ENCODE measurements at places on chromosomes 16 and 17.

DNA sequence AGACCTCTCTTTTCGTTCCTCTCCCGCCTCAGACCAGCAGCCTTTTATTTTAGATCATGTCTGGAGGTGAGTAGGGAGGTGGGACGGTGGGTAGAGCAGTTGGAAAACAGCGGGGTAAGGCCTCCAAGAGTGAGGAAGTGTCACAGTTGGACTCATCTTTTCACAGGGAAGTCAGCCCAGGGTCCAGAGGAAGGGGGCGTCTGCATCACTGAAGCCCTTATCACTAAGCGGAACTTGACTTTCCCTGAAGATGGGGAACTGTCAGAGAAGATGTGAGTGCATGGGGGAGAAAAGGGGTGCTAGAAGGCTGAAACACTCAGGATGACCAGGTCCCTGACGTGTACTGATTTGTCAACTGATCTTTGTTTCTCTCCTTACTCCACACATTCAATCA, 461 bp downstream of the LRRC46 start:
- DNase-seq = no peak

- DNase-seq = peak; percentile 39
Measured at GRCh38 chr16:1333149-1333812, at the start of gene BAIAP3. Gene BAIAP3, plus strand, starts transcription at chr16:1333645. Its CDS starts 4,905 bp downstream, at chr16:1338550.

- no peak for DNase-seq
Measured at GRCh38 chr17:76500747-76501017, 541 bp downstream of the RHBDF2 start.

DNA sequence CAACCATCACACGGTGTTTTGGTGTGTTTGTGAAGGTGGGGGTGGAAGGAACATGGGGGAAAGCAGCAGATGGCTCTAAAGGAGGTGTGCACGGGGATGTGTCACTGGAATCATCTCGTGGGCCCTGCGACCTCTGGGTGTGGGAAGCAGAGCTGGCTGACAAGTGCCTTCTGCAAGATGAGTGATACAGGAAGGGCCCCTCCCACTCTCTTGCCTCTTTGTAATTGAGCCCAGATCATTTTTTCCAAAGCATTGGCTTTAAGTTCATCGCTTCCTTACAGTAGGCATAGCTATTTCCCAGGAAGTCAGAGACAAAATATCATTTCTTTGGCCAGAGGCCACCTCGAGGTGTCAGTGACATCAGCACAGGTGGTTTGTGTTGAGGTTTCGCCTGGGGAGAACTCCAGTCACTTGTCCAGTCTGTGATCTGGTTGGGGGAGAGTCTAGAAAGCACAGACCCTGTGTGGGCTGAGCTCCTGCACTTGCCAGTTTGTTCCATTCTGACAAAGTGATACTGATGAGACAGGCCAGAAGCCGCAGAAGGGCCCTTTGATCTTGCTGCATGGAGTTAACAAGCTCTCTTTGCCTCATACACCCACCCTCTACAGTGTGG, 20.6 kb upstream of the SNTB2 start:
- peak; percentile 7 for DNase-seq

- no peak for DNase-seq
Measured at GRCh38 chr16:65909310-65910050, 457.0 kb upstream of the CDH5 start.

GRCh38 chr17:18016426-18016825, 22.5 kb downstream of the ATPAF2 start:
- DNase-seq = no peak

DNA sequence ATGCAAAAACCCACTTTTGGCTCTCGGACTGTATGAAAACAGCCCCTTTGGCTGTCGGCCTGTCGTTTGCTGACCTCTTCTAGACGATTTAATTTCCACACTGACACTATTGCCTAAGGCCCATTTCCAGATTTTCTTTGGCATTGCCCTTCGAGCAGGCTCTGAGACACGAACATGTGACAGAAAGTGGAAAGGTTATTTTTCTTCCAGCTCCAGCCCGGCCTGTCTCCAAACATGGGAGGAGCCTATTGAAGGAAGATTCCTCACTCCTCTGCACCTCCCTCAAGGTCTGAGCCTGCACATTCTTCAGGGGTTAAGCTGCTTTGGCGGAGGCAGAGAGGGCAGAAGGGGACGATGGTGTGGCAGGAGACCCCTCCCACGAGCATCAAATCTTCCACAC, 85.9 kb upstream of the FOXF1 start:
- DNase-seq = no peak

- DNase-seq = no peak
Measured at GRCh38 chr17:58097384-58098088, 14.3 kb downstream of the DYNLL2 start.

DNA sequence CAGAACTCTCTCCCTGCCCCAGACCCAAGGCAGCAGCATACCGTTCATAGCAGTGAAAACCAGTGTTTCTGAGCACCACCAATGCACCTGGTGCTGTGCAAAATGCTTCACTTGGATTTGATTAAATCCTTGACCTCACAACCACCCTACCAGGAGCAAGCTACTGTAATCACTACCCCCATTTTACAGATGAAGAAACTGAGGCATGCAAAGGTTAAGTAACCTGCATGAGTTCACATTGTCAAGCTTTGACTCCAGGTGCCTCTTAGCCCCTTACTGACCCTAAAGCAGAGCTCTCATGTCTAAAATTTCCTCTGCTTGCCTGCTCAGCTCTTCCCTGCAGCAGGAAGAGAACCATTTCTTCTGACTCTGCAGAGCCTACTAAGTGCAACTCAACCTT, 34.2 kb upstream of the GOSR2 start:
- DNase-seq = no peak

DNA sequence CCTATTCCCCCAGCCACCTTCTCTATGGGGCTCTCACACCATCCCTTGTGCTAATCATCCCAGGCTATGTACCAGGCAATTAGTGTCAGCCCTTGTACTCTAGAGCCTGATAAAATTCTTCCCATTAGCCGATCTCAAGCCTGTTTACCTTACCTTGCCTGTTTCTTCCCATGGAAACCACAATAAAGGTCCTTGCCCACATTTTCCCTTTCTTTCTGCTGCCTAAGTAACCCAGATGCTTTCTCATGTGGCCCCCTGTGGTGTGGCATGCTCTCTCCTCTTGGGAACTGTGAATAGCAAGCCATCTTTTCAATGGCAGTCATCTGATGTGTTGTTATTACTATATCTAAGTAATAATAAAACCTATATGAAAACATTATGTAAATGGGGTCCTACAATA, 265.8 kb upstream of the ELAC2 start:
- DNase-seq = no peak

DNA sequence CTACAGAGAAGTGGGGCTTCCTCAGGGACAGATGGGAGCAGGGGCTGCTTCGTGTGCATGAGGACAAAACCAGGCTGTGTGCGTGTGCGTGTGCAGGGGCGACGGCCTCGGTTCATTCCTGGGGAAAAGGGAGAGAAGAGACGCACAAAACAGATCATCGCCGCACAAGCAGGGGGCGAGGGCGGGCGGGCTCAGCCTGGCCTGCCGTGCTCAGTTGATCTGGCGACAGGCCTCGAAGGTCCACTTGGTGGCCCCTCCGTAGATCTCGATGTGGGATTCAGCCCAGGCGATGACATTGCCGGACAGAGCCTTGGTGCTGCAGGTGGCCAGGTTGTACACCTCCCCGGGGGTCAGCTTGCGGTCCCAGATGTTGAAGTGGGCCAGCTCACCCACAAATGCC, 5.8 kb downstream of the NPTX1 start:
- DNase-seq = no peak

DNA sequence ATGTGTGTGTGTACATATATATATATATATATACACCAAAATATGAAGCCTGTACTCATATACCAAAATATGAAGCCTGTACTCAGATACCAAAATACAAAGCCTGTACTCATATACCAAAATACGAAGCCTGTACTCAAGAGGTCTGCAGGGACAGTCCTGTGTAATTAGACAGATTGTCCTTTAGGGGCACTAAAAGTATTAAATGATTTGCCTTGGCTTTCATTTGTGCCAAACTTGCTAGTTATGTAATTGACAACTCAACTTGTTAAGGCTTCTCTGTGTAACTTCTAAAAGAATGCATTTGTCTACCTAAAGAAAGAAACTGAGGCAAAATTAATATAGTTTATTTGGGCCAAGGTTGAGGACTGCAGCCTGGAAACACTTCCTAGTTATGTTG, 30.8 kb upstream of the DHX40 start:
- DNase-seq = no peak

DNA sequence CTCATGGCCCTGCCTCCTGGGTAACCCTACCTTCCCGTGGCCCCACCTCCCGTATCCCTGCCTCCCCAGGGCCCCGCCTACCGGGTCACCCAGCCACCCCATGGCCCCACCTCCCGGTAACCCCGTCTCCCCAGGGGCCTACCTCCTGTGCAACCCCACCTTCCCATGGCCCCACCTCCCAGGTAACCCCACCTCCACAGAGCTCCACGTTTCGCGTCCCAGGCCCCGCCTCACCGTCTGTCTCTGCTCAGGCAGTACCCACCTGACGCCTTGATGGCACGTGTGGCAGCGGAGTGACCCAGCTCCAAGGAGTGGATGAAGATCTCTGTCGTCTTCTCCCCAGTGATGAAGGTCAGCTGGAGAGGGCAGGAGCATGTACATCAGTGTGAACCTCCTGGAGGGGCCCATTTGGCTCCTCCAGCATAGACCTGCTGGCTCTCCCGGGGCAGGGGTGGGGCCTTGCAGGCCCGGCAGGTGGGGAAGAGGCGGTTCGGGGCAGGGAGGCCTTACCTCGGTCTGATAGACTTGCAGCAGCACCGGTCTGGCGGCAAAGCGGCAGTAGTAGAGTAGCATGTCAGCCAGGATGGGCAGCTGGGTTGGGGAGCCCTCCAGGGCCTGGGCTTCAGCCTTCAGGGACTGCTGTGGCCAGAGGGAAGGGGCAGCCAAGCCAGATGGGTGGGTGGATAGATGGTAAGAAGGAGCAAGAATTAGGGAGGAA, 18.7 kb upstream of the PIK3R6 start:
- DNase-seq = no peak

- DNase-seq = no peak
Measured at GRCh38 chr17:55327225-55328088, 62.7 kb downstream of the HLF start.

DNA sequence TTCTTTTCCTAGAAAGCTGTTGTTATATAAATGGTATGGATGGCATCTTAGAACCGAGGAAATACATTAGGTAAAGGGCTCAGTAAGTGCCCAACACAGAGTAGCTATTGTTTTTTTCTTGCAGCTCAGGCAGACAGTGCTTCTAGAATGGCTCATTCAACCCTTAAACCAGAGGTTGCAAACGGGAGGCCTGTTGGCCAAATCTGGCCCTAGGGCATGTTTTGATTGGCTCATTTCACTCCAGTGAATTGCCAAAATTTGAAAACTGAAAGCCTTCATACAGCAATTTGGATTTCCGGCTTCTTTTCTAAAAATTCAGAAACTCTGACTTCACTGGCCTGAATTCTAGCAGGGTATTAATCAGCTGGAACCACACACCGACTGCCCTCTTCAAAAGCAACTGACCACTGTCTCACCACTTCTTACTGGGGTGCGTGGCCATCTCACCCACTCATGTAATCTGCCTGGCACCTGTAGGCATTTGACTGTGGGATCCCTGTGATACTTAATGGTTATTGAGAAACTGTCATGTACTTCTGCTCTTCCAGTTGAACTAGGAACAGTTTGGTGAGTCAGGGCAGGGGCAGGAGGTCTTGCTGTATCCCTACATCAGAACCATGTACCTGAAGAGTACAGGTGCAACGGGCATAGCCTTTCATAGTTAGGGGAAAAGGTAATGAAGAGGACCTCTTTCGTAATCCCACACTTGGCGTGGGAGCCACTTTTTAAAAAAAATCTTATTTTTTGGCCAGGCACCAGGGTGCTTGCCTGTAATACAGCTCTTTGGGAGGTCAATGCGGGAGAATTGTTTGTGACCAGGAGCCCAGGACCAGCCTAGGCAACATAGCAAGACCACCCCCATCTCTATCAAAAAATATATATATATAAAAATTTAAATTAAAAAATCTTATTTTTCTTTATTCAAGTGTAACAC, 53.6 kb upstream of the SCNN1B start:
- DNase-seq = no peak

- DNase-seq = peak; percentile 3
Measured at GRCh38 chr17:57551321-57552079, 193.6 kb downstream of the CCDC182 start.

DNA sequence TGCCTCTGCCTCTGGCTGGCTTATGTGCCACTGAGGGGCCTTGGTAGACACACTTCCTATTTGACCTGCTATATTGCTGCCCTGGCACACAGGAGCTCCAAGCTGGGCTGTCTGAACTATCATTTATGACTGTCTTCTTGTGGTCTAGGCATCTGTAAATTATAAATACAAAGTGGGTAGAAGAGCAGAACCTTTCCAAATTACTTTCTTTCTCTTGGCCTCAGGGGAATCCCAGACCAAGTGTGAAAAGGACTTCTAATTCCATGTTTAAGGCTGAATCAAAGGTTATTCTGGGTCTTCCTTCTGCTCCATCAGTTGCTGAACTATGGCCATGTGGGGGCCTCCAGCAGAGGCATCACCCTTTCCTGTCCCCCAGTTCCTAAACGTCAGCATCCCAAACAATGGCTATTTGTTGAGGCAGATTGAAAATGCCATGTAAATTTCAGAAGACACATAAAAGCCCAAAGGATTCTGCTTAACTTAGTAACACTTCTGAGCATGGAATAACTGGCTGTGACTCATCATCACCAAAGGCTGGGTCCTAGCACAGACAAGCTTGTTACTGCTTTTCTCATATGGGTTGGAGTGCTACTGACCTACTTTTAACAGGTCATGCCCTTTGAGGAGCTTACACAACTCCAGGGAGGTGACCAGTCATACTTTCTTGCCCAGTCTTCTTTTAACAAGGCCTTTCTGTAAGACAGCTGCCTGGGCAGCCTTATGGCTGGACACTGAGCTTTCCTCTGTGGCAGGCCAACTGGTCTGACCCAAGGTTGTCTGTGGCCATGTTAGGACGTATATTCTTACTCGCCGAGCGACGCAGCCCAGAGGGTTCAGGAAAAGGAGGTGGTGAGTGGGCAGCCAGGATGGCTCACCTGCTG, 154.8 kb downstream of the VPS53 start:
- no peak for DNase-seq

- no peak for DNase-seq
Measured at GRCh38 chr17:962166-962565, 17.4 kb downstream of the NXN start.

DNA sequence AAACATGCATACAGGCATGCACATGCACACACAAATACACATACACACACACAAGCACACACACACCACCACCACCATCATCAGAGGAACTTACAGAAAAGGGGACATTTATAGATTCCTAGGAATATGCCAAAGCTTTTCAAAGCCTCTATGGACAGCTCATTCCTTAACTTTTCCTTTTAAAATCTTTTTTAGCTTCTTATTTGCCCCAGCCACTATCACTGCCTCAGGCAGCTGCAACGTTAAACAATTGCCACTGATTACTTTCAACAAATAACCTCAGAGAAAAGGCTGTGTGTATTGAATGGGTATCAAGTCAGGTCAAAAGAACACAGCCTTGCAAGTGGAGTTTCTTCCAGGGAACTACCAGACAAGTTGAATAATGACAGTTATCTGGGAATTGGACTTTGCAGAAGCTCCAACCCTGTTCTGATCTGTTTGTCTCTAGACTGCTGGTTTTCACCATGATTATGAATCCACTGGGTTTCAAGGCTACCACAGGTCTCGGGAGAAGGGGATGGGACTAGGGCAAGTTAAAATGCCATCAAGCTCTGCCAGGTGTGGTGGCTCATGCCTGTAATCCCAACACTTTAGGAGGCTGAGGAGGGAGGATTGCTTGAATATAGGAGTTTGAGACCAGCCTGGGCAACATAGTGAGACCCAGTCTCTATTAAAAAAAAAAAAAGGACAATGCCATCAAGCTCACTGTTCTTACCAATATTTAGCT, 21.9 kb upstream of the BEAN1 start:
- no peak for DNase-seq

Measured in activated naive CD4-positive, alpha-beta T cell (primary cell).